Metanephros (tissue), 2 donors: ENCODE measurements at places on chromosomes 12 and 14. TPM values are rescaled to one million over a fixed set of nuclear protein-coding genes. Genes with fewer than 3 reads are reported as not detected.

The AICDA gene
- 0.23 TPM for total RNA-seq

The KRT74 gene
- not detected for total RNA-seq

The TCTN1 gene
- total RNA-seq = 124 TPM

The OAS2 gene
- total RNA-seq = 5.3 TPM

The KRT73 gene
- total RNA-seq = not detected

The RTRAF gene
- total RNA-seq = 229 TPM

The KANSL2 gene
- 53.4 TPM for total RNA-seq

The AKAP5 gene
- total RNA-seq = 4.6 TPM
